ENCODE measurements at places on chromosomes 4 and X.

DNA sequence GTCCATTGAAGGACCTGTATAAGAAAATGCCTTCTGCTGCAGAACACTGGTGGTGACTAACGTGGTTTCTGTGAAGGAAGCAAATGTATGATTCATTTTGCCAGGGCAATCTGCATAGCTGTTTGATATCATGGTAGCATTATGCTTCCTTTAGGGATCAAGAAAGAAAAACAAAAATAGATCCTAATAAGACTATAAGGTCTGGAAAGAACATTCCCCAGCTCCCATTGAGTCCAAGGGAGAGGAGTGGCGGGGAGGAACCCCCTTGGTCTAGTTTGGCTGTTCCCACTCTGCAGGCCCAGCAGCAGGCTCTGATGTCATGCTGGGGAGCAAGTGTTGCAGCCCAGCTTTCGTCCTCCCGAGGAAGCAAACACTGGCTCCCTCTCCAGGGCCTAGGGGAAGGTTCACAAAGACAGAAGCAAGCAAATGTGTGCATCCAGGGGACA, 154.5 kb upstream of the GALNT7 start:
- DNase-seq = no peak

DNA sequence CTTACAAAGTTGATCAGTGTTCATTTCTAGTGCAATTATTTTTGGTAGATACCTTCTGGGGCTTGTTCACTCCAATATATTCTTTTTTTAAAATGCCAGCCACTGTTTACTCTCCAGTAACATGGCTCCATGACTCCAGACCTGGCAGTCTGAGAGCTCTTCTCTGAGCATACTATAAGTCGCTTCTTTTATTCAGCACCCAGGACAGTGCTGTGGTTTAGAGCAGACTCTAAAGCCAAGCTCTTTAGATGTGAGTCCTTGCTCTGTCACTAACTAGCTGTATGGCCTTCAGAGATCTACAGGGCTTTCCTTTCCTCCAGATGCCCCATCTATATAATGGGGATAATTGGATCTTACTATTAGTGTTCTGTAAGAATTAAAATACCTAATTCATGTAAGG, 200.2 kb upstream of the FAM241A start:
- DNase-seq = no peak

DNA sequence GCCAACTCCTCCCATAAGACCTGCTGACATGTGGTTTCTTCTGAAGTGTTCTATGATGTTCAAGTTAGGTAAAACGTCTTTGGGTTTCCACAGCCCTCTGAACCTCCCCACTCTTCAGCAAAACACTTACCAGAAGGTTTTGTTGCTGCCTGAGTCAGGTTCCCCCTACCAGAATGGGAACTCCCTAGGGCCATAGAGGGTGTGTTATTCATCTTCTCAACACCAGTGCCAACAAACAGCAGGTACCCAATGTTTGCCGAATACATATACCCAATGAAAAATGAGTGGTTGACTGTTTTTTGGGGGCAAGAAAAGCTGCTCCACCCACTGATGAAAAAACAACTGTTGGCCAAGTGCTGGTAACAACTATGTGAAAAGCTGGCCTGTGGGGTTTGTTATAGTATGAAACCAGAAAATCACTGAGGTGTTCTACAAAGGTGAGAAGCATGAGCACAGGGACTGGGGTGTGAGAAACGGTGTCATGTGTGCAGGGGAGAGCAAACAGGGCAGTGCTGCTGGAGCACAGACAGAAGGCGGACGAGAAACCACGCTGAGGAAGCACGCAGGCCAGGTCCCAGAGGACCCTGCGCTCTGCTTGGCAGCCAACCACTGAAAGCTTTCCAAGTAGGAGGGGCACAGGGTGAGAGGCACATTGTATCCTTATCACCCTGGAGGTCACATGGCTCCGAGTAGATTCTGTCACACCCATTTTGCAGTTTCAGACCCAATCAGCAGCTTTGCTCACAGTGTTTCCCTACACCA, 28.8 kb downstream of the ATP8A1 start:
- DNase-seq = no peak

DNA sequence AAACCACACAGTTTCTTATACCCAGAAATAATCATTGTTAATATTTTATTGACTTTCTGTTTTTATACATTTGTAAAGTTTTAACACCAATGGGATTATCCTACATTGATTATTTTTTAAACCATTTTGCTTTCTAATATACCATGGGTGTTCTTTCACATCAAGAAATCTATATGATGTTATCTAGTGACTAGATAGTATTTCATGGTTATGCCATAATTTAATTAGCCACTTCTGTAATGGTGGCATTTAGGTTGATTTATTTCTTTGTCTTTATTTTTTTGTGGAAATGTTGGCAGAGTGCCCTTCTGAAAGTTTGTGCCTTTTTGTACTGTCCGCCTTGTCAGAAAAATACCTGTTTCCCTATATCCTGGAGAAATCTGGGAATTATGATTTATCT, 193.3 kb downstream of the CEP135 start:
- no peak for DNase-seq

DNA sequence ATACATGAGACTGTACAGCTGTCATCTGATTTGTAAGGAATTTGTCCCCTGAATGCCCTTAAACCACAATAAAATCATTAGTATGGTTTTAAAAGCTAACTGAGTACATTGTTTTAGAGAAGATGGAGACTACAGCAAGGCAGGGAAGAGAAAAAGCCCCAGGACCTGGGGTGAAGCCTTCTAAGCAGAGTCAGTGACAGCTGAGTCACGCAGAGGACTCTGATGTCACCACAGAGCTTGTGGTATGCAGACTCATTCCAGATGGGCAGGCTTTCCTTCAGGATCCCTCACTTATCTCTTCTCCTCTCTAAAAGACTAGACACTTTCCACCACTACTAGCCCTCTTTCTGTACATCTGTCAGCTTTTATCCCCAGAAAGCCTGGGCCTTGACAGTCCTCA, 97.1 kb upstream of the ATOH1 start:
- DNase-seq = no peak

DNA sequence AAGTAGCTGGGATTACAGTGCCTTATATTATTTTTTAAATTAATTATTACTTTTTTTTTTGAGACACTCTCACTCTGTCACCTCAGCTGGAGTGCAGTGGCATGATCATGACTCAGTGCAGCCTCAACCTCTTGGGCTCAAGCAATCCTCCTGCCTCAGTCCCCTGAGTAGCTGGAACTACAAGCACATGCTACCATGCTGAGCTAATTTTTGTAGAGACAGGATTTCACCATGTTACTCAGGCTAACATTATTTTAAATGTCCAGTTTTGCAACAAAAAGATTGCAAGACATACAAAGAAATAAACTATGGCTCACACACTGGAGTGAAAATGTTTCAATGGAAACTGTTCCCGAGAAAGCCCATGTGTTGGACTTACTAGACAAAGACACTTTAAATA, 59.2 kb downstream of the MND1 start:
- DNase-seq = no peak

- no peak for DNase-seq
These were observed 482.0 kb downstream of the SMARCA1 start for GRCh38 chrX:129041319-129041718.

GRCh38 chr4:10160281-10160856, 43.8 kb upstream of the WDR1 start:
- no peak for DNase-seq

- DNase-seq = no peak
These were observed 61.5 kb downstream of the CORIN start for GRCh38 chr4:47776353-47776752.

- no peak for DNase-seq
These were observed 305.7 kb downstream of the PDHA2 start for GRCh38 chr4:96145601-96146000.

DNA sequence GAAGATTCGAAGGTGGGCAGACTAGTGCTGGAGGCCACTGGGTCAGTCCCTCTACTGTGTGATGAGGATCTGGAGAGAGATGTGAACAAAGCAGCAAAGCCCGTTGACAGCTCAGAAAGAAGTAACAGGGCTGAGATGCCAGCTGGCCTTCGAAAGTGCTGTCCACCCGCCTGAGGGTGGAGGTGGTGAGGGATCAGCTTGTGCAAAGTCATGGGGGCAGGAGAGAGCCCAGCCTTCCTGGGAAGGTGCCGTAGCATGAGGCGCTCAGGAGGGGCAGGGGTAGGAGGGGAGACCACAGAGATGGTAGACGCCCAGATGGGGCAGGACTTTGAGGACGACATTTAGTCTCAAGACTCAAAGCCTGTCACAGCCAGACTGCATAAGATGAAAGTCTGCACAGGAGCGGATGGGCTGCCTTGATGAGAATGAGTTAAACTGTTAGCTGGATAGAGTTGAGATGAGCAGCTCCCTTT, 19.7 kb downstream of the TBC1D14 start:
- no peak for DNase-seq

DNA sequence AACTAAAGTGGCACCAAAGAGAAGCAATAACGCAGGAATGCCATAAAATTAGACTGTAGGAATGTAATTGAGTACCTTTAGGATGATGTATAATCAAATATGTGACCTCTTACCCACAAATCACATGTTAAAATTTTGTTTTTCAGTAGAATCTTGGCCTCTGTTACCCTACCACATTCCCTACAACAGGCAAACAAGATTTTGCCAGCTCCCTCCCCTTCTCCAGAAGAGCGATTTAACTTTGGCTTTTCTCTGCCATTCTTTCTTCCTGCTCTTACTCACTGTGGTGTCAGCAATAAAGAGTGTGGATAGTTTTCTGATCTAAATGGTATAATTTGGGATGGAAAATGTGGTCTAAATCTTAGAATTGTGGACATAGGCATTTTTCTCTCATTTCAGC, 57.2 kb downstream of the TRIM2 start:
- DNase-seq = no peak

DNA sequence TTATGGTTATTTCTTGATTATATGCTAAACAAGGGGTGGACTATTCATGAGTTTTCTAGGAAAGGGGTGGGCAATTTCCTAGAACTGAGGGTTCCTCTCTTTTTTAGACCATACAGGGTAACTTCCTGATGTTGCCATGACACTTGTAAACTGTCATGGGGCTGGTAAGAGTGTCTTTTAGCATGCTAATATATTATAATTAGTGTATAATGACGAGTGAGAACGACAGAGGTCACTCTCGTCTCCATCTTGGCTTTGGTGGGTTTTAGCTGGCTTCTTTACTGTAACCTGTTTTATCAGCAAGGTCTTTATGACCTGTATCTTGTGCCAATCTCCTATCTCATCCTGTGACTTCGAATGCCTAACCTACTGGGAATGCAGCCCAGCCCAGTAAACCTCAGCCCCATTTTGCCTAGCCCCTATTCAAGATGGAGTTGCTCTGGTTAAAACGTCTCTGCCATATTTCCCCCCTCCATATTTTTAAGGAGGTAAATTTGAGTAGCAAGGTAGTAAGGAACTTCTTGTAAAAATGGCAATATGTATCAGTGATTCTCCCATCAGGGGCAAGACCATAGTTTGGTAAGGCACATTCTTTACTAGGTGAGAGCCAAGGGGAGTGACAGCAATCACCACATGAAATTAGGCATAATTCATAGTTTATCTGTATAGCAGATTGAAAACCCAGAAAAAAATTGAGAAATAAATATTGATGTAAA, 2.6 kb downstream of the CXCL2 start:
- DNase-seq = no peak

GRCh38 chrX:9339603-9340491, 125.0 kb upstream of the TBL1X start:
- peak; percentile 21 for DNase-seq

DNA sequence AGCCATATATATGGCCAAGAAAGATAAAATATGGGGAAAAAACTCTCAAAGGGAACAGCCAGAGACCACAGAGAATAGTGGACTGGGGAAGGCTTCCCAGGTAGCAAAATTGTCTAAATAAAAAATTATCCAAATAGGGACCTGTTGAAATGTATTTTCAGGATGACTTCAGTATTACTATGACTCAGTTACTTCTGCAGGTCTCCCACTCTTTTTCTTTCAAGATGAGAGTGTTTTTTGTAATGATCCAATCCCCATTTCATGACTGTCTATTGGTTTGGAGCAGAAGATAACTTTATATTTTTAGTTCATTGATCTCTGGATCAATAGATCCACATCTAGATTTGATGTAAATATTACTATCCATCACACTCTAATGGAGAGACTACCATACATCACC, 372.1 kb upstream of the EMCN start:
- DNase-seq = no peak

- DNase-seq = no peak
These were observed 140.2 kb upstream of the PLAC1 start for GRCh38 chrX:134798472-134798871.

DNA sequence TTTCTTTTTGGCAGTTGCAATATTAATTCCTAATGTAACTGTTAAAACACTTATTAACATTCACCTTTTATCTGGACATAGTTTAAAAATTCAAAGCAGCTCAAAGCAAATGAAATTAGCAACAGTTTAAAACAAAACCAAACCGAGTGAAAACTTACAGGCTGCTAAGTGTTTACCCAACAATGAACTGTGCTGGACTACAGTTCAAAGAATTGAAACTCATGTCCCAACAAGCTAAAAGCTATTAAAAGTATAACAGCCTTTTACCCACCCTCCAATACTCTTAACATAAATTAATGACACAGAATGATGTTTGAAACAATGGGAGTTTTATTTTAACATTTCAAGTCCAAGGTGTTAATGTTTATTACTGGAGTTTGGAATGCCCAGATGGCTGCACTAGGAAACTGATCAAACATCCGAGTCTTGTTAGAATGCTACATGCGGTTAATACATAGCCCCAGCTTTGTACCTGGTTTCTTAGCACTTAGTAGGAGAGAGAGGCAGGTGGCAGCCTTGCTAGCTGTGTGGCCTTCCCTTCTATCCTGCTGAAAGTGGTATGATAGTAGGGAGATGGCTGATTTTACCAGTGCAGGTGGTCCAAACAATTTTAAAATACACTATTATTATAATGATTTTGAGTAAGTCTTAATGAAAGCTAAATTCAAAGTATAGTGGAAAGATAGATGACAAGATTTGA, 21.1 kb upstream of the FRYL start:
- DNase-seq = no peak

GRCh38 chrX:139200793-139201192, 329.7 kb upstream of the F9 start:
- DNase-seq = no peak

DNA sequence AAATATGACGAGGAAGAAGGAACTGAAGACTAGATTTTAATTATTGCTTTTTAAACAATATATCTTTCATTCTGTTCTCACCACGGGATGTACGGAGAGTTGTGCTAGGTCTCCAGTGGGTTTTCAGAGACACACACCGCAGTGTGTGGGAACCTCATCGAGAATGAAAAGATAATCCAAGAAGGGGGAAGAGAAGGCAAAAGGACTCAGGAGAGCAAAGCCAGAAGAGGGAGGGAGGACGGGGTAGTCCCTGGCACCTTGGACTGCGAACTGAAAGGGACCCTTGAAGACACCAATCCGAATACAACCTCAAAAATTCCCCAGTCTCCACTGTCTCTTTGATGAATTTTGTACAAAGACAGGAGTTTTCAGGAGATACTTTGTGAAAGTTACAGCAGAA, 932 bp upstream of the LEF1 start:
- DNase-seq = no peak

- DNase-seq = peak; percentile 4
These were observed 96.9 kb downstream of the CLNK start for GRCh38 chr4:10587697-10588096.

Measured in activated naive CD4-positive, alpha-beta T cell treated with Interleukin-2 at 50 U/mL for 16 hours (primary cell).